Stimulated activated CD4-positive, alpha-beta T cell treated with anti-CD3 and anti-CD28 coated beads, Interleukin-1b, Interleukin-23, amount 100 ng/mL, for 1 hour (primary cell): ENCODE measurements at places on chromosomes 2 and 18.

DNA sequence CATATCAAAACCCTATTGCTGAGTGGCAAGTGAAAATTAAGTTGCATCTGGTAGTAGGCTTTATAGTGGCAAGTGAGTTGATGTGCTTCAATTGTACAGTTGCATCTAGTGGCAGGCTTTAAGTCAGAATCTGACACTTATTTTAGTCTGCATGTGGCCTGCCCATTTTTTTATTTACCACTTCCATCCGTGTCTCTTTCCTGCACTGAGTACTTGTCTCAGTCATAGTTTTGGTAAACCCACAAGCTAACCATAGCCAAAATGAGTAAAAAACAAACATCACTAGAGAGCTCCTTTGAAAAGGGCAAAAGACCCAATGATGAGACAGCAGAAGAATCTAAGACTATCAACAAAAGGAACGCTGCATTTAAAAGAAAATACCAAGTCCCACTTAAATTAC lies 96.0 kb upstream of the CRACDL start:
- no peak for DNase-seq

DNA sequence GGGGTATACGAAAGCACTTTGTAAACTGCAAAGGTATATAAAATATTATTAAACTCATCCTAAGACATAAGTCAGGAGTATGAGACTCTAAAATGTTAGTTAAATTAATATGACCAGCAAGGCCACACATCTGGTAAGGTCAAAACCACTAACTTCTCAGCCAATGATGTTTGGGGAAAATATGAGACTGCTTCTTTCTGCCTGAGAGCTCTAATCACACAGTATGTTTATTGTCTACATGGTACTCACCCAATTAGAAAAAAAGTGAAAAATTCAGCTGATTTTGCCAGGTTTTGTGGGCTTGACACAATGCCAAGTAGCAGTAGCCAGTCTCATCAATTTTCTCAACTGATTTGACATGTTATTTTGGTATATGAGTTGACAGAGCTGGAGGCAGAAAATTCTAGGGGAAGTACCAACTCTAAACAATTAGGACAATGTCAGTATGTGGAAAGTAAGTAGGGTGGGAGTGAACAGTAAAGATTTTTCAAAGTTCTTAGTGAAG lies 87.3 kb downstream of the ALK start:
- DNase-seq, result no peak

DNA sequence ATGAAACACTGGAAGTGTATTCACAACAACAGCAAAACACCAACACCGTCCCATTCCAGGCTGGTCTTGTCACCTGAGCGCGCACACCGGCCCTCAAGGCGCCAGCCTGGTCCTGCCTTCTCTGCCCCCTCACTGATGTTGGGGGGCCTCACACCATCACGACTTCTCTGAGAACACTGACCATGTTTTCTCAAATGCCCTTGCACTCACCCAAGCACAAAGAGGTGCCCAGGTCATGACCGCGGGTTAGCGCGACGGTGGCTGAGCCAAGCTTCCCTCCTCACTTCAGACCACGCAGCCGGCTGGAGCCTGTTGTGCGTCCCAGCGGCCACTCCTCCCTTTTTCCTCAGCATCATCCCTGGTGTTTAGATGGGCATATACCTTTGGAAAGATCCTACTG lies 101.3 kb upstream of the SALL3 start:
- no peak for DNase-seq

- DNase-seq, result no peak
Measured at GRCh38 chr2:98875081-98875728, 60.8 kb downstream of the CRACDL start.

- DNase-seq, result no peak
Measured at GRCh38 chr2:131076707-131077106, 16.6 kb downstream of the FAM168B start.

- DNase-seq, result no peak
Measured at GRCh38 chr2:166862468-166863132, 25.7 kb upstream of the XIRP2 start.

DNA sequence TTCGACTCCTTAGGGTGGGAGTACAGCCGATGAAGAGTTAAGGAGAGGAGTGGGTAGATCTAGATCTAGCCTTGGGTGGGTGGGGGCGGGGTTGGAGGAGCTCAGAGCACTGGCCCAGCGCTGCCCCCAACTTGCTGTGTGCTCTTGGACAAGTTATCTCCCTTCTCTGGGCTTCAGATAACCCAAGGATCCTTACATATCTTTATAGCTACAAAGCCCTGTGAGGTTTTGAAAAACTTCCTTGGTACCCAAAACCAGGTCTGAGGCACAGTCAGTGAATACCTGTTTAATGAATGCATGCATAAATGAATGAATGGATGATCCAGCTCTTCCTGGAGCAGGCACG lies 1.3 kb upstream of the ODC1 start:
- DNase-seq, result no peak

GRCh38 chr2:56749152-56749752 lies 565.5 kb downstream of the CCDC85A start:
- no peak for DNase-seq

DNA sequence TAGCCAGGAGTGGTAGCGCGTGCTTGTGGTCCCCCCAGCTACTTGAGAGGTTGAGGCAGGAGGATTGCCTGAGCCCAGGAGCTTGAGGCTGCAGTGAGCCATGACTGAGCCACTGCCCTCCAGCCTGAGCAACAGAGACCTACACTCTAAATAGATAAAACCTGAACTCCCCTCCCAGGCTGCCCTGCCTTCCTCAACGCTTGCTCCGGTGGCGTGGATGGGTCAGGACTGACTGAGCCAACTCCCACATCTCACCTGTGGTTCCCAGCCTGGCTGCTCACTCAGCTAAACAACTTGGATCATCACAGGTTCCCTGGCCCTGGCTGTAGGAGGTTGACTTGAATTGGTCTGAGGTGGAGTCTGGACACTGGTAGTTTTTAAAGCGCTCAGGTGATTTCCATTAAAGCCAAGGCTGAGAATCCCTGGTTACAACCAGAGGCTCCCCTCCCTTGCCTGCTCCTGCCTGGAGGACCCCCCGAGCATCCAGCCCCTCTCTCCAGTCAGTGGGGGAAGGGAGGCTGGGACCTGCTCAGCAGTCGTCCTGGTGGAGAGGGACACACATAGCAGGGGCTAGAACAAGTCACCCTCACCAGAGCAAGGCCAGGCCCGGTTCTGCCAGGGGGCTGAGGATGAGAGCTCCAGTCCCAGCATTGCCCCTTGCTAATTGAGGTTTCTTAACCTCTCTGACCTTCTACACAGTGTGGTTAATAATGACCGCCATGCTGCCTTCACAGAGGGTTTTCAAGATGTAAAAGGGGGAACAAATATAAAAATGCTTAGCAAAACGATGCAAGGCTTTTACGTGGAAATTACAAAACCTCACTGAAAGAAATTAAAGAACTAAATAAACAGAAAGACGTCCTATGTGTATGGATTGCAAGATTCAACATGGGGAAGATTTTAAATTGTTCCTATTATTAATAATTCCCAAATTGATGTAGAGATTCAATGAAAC lies 46.9 kb upstream of the TAF1B start:
- DNase-seq, result no peak
